ENCODE measurements at places on chromosomes 1 and 21.
A peak's percentile ranks its signal among the peaks of the same experiment; 100 is the strongest.

GRCh38 chr1:23473037-23473800 lies 10.8 kb downstream of the ASAP3 start:
- no peak for DNase-seq

GRCh38 chr1:17912491-17912890 lies 157.4 kb downstream of the ACTL8 start:
- no peak for DNase-seq

GRCh38 chr1:75579046-75579445 lies 31.9 kb downstream of the SLC44A5 start:
- no peak for DNase-seq

- peak; percentile 56 for DNase-seq
Observed at GRCh38 chr1:204213668-204214662, at the start of gene GOLT1A. Gene GOLT1A (minus strand): TSS chr1:204213988. CDS start chr1:204213906, 82 bp downstream.

DNA sequence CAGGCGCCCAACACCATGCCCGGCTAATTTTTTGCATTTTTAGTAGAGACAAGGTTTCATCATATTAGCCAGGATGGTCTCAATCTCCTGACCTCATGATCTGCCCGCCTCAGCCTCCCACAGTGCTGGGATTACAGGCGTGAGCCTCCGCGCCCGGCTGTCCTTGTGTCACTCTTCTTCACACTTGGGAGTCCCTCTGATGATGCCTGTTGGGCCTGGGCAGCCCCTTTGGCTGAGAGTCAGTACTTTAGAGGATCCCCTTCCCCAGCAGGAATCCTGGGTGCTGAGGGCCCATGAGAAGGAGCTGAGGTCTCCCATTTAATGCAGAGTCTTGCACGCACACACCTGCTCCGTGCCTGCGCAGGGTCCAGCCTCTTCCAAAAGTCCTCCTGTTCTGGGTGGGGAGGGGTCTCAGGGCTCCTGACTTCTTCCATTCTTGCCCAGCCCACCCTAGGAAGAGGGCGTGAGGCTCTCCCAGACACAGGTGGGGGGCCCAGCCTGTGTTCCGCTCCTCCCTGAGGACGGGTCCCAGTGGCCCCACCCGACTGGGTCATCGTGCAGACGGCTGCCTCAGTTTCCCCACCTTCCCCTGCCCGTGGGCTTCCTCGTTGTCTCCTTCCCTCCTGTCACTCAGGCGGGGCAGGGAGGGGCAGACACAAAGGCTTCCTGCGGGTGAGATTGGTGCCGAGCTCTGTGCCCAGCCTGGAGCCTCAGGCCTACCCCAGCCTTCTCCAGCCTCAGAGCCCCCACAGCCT lies 3.9 kb downstream of the TTLL10 start:
- DNase-seq = no peak

DNA sequence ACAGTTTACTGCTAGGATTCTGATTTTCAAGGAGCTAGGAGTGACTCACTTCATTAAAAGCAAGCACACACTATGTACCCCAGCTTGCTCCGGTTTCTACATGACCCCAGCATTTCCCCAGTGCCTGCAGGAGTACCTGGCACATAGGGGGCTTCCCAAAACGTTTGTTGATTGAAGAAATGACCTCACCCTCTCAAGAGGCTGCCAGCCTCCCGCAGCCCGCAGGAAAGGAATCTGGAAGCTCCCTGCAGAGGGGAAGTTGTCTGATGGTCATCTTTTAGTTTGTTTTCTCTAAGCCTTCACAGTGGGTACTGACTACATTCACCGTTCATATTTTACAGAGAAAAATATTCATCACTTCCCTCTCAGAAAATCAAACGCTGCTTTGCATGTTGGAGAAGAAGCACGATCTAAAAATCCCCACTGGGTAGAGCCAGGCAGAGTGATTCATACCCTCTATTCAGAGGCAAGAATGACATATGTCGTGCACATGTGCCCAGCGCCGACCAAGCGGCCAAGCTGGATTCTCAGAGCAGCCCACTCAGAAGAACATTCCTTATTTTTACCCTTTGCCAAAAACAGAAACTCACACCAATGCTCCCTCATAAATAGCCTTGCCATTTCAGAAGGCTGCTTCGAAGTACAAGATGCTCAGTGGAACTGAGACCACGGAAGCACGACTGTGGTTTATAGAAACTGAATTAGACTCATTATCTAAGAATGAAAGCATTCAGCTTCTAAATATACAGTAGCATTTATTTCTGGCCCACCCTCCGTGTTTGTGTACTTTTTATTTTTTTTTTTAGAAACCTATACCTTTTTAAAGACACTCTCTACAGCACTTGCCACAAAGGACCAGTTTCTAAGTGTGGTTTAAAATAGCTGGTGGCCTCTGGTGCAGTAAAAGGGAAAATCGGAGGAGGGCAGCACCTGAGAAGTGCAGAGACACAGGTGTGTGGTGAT lies 143.2 kb downstream of the MIS18A start:
- DNase-seq = no peak

DNA sequence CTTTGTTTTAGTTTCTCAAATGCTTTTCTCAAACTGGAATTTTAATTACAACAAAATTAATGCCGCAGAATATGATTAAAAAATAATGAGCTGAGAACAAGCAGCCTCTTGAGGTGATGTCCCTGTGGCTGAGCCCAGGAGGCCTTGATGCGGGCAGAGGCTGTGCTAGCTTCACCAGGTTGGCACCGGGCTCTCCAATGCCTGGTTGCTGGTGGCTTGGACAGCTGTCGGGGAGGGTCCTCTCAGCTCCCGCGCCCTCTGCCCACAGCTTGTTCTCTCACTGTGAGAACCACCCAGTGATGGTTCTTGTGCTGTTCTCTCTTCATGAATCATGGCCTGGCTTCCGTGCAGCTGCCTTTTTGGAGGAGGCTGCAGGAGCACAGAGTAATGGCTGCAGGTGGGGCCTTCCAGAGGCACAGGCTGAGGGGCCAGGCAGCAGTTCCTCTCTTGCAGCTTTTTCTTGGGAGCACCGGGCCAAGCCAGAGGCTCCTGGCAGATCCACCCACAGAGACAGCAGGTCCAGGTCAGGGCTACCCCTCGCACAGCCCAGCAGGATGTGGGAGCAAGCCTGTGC lies 156.3 kb downstream of the PCBP3 start:
- no peak for DNase-seq

- no peak for DNase-seq
Observed at GRCh38 chr1:4684864-4685522, 30.6 kb downstream of the AJAP1 start.

GRCh38 chr1:158563853-158564252 lies 6.5 kb downstream of the OR6P1 start:
- DNase-seq = no peak

DNA sequence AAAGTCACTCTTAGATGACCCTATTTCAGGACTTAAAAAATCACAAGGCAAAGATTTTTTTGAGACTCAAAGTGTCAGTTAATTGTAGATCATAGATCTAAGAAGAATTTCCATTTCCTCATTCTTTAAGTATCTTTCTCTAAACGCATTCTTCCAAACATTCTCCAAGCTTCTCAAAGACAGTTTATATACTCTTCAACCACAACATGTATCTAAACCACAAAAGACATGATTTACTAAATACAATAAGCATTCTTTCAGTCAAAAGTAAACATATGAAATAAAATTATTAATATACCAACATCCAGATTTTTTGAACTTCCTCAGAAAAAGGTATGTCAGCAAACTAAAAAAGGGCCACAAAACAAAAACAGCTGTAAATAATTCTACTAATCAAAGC lies 24.4 kb downstream of the RC3H1 start:
- no peak for DNase-seq

DNA sequence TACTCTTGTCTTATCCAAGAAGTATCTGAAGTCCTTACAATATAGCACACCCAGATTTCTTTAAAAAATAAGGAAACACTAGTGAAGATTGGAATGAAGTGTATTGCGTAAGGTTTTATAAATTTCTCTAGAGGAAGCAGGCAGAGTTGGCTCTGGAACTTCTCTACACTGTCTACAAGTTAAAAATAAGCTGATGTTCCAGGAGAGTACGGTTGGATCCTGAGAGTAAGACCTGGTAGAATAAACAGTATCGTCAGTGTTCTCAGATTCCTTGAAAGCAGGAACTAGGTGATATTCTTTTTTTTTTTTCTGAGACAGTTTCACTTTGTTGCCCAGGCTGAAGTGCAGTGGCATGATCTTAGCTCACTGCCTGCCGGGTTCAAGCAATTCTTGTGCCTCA lies 107.9 kb downstream of the USP25 start:
- DNase-seq = no peak

- DNase-seq = no peak
Observed at GRCh38 chr1:47637111-47637685, 199.4 kb downstream of the FOXD2 start.

DNA sequence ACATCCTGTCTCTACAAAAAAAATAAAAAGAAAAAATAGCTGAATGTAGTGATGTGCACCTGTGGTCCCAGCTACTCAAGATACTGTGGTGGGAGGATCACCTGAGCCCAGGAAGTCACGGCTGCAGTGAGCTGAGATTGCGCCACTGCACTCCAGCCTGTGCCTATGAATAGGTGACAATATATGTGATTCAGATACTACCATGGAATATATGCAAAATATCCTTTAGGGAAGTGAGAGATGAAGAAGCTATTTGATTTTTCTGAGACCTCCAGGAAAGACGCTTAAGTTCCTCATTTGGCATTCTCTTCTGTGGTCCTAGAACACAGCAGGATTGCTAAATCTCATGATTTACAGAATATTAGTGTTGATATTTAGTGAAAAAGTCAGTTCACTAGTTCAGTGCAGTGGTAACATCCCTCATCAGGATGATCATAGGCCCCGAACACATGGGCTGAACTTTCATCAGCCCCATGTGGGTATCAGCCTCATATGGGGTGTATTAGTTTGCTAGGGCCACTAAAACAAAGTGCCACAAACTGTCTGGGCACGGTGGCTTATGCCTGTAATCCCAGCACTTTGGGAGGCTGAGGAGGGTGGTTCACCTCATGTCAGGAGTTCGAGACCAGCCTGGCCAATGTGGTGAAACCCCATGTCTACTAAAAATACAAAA lies 6.0 kb upstream of the VASH2 start:
- no peak for DNase-seq

DNA sequence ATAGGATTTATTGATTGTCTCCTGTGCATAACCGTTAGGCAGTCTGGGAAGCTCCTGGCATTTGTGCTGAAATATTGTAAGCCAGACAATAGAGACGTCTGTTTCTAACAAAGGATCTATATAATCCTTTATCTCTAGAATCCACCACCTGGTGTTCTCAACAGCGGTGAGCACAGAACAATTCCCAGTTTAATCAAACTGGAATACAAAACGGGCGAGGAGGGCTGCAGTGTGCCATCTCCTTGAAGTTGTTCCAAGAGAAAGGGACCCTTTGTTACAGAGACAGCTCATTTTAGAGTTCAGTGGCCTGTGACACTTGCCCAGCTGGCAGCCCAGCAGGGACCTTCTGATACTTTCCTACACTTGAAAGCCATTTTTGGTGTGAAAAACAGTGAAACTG lies 162.8 kb upstream of the IVNS1ABP start:
- no peak for DNase-seq

DNA sequence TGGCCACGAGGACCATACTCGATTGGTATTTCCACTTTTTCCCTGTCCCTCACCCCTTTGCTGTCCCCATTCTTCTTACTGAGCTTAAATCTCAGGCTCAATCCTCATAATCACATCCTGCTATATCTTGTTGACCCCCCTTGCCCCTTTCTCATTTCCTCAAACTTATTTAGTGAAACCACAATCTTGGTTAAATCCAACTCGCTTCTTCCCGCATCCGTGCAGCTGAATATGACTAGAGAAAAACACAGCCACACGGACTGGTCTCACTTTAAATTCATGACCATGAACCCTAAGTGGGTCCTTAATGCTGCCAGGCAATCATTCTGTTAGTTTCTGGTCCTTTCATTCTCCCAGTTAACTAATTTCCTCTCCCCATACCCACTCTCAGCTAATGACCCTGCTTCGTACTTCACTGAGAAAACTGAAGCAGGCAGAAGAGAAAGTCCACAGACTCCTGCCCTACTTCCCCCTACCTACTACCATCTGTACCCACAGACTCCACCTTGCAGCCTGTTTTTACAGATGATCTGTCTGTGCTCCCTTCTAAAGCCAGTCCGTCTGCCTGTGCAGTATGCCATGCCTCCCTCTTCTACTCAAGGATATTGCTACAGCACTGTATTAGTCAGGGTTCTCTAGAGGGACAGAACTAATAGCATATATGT lies 96.8 kb upstream of the LMO4 start:
- DNase-seq = no peak

DNA sequence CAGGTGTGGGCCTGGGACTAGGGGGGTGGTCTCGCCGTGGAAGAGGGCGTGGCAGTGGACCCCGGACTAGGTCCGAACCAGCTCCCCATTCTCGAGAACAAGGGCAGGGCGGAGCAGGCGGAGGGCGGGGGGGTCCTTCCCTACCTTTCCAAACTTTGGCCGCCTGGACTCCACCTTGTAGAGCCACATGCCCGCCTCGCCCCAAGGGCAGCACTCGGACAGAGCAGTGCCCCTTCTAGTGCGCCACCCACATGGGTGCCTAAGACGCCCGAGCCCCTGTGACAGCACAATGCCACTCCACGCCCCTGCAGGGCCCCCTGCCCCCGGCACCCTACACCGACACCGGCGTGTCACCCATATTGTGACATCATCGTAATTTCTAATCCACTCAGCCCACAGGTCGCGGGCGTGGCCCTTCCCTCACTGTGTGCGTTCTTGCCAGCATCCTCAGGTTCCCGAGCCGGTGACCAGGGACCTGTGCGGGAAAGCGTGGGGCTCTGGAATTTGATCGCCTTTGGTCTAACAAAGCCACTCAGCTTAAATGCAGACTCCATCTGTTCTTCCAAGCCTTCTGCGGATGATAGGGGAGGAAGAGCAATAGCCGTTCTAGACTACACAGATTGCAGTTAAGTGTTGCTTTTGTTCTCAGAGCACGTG lies 553 bp upstream of the STMN1 start:
- DNase-seq = no peak

DNA sequence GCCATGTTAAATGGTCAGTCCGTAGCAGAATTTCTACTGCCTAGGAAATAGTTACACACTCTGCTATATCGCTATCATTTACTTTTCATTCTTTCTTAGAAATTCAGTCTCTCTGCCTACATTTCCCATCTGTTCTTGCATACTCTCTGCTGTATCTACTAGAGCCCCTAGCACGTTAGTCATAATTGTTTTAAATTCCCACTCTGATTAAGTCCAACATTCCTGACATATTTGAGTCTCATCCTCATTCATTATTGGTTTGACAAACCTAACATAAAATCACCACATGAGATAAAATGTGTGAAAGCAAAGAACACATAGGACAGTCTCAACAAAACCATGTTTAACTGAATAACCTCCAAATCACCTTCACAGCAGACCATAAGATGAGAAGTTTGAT lies 513.6 kb downstream of the PLPP3 start:
- DNase-seq = no peak

All from GM19239 (cell line).